ENCODE measurements at places on chromosomes 1 and 21.
A peak's percentile ranks its signal among the peaks of the same experiment; 100 is the strongest.

GRCh38 chr1:21638531-21639341 lies 30.4 kb downstream of the RAP1GAP start:
- no peak for DNase-seq

DNA sequence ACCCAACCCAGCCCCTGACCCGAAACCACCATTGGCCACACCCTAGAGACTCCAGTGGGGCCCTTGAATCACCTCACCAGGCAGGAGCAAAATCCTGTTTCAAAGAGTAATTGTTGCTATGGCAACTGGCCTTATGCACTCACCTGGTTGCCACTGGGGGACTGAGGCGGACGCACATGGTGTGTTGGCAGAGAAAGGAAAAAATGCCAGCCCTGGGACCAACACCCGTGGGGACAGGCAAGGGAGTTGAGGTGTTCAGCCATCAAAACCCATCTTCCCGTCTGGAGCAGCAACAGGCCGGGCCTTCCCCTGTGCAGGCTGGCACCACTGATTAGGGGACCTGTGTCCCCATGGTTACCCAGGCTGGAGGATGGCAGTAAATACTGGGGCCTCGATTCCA lies 395.8 kb upstream of the VAMP3 start:
- DNase-seq = no peak

- no peak for DNase-seq
Measured at GRCh38 chr1:205577874-205578658, 53.7 kb downstream of the ELK4 start.

- DNase-seq = no peak
Measured at GRCh38 chr1:223143537-223144248, 645 bp upstream of the TLR5 start.

DNA sequence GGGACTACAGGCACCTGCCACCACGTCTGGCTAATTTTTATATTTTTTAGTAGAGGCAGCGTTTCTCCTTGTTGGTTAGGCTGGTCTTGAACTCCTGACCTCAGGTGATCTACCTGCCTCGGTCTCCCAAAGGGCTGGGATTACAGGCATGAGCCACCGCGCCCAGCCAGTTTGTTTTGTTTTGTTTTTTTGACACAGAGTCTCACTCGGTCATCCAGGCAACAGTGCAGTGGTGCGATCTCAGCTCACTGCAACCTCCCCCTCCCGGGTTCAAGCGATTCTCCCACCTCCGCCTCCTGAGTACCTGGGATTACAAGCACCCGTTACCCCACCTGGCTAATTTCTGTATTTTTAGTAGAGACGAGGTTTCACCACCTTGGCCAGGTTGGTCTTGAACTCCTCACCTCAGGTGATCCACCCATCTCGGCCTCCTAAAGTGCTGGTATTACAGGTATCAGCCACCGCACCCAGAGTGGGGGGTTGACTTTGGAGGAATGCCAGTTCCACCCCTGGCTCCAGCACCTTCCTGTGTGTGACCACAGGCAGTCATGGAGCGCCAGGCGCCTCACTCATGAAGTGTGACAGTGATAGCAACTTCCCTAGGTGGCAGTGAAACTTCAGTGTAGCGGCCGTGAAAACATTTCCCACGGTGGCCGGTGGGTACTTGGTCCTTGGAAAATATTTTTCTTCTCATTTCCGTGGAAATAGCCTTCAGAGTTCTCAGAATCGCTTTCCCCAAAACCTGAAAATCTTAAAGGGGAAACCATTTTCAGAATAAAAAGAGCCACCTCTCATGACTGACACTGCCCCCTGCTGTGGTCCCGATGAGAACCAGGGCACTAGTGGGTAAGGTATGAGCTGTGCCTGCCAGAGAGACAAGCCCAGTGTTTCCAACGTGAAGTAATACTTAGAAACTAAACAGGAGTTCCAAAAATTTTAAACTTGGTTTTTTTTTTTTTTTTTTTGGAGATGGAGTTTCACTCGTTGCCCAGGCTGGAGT lies 48.6 kb downstream of the WDR4 start:
- no peak for DNase-seq

DNA sequence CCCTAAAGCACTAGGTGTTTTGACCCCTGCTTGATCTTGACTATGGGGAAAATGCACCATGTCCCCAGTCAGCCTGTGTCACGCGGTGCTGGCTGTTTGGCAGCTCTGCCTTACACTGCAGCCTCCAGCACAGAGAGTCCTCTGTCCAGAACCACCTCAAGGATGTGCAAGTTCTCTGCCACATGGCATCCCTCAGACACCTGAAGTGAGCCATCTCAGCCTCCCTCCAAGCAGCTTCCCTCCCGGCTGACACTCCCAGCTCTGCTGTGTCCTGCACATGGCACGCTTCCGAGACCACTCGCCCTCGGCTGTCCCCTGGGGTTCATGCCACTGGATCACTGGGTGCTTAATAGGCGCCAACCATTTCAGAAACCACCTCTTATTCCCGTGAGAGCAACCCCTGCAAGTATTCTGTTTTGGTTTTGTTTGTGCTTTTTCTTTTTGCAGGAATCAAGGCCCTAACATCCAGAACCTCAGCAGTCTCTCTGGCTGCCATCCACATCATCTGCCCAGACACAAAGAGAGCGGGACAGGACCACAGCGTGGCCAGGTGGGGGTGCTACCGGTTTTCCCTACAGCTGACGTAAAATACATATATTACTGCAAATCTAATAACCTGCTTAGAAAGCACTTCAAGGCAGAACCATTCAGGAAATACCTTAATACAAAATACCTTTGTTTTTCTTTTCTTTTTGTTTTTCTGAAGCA lies 45.7 kb downstream of the CAPZB start:
- DNase-seq = no peak

DNA sequence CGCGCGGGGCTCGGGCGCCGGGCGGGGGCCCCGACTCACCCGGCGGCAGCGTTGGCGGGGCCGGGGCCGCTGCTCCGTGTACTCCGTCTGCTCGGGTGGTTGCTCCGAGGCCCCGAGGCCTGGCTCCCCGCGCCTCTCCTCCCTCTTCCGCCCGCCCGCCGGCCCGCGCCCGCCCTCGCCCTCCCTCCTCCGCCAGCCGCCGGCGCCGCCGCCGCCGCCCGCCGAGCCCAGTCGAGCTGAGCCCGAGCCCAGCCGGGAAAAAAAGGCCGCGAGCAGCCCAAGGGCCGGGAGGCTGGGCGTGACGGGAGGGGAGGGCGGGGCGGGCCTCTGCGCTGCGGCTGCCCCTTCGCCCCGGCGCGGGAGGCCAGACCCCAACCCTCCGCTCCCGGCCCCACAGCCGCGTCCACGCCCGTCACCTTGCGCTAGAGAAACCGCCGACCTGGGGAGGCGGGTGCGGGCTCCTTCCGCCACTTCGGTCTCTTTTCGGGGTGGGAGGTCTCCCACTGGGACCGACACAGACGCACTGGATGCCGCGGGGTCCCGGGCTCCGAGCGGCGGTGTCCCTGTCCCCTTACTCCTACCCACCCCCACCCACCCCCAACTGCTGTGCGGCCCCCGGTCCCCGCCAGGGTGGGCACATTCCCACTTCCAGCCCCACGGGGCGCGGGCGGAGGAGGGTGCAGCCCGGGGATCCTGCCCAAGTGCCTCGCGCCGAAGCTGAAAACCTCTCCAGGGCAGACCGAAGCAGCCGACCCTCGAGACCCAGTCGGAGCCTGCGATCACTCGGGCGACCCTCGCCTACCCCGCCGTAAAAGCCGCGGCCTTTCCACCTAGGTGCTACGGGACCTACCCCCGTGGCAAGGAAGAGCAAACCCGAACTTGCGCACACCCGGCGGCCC lies at the start of gene CERS2:
TSS of gene CERS2 (minus strand) at position 256 of the 899 bp plus-strand sequence. CDS start 5,745 bp downstream, outside the sequence.
- peak; percentile 43 for DNase-seq

- no peak for DNase-seq
Measured at GRCh38 chr1:208069317-208069716, 158.4 kb upstream of the CD34 start.

DNA sequence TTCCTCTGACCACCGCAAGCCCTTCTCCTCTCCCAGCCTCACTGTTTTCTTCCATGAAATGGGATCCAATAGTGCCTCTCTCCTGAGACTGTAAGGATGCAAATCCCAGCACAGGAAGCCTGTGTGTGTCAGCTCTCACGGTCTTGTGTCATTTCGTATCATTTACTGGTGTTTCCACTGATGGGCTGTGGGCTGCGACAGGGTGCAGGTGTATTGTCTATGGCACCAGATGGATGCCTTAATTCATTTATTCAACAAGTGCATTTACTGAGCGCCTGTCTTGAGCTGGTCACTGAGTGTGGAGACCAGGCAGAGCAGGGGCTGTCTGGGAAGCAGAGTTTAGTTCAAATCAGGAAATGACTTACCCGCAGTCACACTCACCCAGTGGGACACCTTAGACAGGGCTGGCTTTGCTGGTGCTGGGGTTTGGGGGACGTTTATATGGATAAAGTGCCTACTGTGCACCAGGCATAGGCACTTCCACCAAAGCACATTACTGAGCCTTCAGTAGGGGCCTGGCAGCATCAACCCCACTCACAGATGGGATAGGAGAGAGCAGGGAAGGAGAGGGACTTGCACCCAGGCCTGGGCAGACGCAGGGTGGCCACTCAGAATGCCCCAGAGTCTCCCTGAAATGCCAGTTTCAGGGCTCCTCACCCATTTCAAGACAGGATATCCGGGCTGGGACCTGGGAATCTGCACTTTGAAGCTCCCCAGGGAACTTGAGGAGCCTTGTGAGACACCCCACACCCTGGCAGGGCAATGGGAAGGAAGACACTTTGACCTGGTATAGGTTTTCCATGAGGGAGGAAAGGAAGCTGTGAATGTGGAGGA lies 398.9 kb downstream of the MATN1 start:
- DNase-seq = no peak

DNA sequence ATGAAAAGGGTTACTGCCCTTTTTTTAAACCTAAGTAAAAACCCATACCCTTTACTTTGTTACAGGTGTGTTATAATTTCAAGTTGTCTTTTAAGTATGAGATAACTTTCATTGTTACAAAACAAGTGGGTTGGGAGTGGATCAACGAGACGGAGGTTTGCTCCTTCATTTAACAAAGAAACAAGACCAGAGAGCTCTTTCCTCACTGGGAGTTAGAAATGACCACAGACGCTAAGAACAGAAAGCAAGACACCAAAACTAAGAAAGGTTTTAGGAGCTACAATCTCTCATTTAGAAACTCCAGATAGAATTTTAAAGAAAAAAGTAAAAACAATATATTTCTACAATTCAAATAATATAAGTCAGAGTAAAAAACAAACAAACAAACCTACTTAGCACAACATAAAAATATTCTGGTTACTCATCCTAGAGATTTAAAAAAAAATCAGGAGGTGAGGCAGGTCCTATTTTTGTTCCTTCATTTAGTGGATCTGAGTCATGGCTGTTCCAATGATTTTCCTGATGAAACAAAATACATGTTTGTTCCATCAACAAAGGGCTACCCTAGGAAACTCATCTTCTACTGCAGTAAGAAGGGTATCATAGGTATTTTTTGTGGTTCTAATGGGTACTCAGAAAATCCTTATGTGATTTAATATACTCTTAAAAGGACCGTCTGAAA lies 33.0 kb downstream of the APP start:
- no peak for DNase-seq

GRCh38 chr1:118877668-118878396 lies 110.3 kb downstream of the TBX15 start:
- no peak for DNase-seq

GRCh38 chr21:37338671-37339551 lies 27.7 kb upstream of the DYRK1A start:
- DNase-seq = no peak

DNA sequence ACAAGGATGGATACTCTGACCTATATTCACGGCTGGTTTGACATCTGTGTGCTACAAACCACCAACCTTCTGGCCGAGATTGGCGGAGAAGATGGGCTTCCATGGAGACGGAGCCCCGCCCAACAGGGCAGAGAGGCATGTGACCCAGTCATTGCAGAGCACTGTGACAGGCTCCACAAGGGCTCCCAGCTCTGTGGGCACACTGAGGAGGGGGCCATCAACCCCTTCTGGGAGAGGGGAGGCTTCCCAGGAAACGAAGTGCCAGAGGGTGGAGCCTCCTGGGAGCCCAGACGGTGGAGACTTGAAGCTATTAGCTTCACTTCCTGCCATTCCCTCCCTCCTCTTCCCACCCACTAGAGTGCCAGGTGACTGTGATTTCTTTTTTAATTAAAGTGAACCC lies 71.6 kb upstream of the IFFO2 start:
- DNase-seq = no peak

GRCh38 chr21:43975469-43976098 lies 36.5 kb upstream of the TRAPPC10 start:
- peak; percentile 63 for DNase-seq

- no peak for DNase-seq
Measured at GRCh38 chr21:43728154-43728466, 9.2 kb downstream of the PDXK start.

GRCh38 chr1:21379571-21379970 lies 60.4 kb upstream of the NBPF3 start:
- no peak for DNase-seq

- DNase-seq = no peak
Measured at GRCh38 chr1:187691439-187691838, 862.7 kb downstream of the PLA2G4A start.

DNA sequence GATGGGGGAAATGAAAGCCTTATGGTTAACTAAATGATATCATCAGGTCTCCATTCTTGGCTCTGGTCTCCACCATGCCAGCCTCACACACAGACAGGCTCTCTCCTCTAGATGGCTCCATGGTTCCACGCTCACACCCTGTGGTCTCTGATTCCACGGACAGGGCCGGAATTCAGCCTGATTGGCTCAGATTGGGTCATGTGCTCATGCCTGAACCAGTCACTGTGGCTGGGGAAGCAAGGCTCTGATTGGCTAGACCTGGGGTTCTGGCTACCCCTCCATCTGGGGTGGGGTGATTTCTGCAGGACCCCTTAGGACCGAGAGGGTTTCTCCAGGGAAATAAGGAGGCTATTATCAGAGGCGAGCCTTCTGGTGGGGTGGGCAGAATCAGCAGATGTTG lies 277.0 kb downstream of the PTPRU start:
- DNase-seq = no peak

DNA sequence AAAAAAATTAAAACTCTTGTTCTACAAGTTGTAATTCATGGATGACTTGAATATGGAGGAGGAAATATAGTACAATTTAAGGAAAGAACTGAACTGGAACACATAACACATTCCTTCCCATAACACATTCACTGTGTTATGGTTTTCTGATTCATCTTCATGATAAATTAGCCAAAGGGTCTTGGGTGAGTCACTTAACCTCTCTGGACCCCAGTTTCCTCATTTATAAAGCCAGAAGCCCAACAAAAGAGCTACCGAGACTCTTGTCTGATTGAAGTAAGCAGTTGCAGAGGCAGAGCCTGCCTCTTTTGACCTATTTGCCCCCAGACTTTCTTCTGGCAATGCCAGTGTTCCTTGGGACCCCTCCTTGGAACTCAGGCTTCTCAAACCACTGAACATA lies 161.9 kb upstream of the KCTD3 start:
- DNase-seq = no peak

DNA sequence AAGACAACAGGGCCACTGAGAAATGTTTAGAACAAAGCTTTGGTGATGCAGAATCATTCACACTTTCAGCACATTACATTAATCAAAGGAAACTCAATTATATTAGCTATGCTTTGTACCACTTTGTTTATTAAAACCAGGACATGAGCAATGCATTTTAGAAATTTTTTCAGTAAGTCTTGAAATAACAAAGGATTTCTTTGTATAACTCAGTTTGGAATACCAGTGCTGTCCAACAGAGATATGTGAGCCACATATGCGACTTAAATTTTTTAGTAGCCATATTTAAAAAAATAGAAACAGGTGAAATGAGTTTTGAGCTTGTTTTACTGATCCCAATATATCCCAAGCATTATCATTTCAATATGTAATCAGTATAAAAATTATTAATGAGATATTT lies 18.8 kb upstream of the F3 start:
- no peak for DNase-seq

GRCh38 chr1:66557157-66557556 lies 23.2 kb downstream of the SGIP1 start:
- DNase-seq = no peak

Data from stimulated activated CD4-positive, alpha-beta T cell treated with anti-CD3 and anti-CD28 coated beads, TNF-alpha, amount 100 ng/mL, for 48 hours (primary cell).